Activated T-cell treated with anti-CD3 and anti-CD28 coated beads for 48 hours (primary cell): ENCODE measurements at places on chromosomes 5 and 9.

- no peak for DNase-seq
These were observed 16.8 kb upstream of the CTSL start for GRCh38 chr9:87708986-87709728.

- no peak for DNase-seq
These were observed 161.3 kb downstream of the CCDC192 start for GRCh38 chr5:127864511-127864910.

DNA sequence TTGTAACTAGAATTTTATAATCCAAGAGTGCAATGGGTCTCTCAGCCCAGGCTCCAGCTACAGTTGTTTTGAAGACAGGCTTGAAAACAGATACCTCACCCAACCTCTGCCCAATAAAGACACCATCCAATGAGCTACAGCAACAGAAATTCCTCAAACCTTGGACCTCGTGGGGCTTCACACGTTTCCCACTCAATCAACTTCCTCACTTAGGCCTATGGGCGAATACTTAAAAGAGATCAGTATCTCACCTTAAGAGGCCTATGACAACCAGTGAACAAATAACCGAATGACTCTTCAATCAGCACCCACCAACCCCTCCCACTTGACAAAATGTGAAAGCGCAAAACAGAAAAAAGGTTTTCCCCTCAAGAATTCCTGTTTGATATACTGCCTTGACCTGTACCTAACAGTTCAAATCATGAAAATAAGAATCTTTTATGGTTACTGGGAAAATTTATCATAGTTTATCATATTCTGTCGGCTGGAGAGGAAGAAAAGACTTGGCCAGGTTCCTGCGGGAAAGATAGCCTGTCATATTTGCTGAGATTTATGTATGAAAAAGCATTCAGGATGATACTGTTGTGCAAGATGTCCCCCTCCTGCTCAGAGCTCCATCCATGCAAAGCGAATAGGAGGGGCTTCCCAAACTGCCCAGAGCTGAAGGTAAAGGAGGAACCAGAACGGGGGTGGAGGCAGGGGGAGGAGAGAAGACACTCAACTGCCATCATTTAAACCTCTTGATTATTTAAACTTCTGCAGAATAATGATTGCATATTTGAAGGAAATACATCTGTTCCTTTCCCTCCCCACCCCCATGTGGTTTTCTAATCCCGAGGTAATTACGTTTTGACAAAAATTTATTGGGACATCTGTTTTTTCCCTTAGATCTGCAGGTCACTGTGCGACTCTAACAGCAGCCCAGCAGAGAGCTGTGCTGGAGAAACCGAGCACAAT, 256.3 kb downstream of the NFIB start:
- DNase-seq: no peak

DNA sequence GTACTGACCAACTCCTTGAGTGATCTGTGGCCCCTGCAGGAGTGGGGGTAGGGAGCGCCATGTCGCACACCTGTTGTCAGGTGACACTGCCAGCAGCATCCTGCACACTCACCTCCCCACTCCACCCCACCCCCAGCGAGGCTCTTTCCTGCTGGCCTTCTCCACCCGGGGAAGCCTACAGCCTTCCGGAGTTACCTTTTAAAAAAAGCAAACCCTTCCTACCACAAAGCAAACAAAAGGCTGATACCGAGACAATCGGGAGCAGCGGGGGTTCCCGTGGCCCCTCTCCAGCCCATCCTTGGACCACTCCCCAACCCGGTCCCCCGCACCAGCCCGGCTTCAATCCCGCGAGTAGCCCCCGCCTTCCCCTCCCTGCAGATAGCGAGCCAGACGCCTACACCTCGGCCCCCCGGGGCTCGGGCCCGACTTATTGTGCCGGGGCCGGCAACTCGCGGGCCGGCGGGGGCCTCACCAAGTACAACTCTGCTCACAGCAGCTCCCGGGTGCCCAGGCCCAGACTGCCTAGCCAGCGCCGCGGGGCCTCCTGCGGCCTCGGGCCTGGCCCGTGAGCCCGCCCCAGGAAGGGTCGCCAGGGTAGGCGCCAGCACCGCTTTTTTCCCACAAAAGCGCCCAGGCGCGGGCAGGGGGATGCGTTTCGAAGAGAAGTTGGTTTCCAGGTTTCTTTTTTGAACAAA, 724 bp downstream of the MACROH2A1 start:
- DNase-seq: peak; percentile 29

DNA sequence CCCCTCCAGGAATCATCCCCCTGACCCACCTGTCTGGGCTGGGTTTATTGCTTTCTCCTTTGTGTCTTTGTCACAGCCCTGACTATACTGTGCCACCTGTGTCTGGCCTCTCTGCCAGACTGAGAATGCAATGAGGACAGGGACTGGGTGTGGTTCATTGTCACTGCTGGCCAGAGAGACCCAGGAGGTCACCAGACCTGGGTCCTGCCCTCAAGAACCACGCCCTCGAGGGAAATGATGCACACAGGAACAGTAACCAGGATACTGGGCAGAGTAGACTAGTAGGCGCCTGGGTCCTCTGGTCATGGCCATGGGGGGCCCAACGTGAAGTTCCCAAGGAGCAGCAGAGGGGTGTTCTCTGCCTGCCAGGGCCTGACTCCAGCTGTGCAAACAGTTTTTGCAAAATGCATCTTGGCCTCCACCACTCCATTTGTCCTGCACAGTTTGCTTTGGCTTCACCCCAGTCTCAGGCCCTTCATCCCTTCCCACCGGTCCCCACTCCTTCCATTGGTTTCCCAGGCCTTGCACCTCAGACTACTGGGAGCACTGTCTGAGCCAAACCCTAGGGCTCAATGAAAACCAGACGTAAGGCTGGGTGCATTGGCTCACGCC, 17.8 kb downstream of the RGS3 start:
- no peak for DNase-seq

DNA sequence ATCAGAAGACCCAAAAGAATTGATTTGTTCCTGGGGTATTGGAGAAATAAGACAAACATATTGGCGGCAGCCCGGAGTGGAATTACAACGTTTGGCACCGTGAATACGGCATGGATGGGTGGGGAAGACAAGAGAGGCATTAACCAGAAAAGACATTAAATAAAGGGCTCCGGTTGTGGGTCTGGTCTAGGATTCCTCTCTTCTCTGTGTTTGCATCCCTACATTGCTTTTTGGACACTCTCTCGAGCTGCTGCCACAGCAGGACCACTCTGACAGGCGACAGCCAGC, 138.7 kb upstream of the PALM2AKAP2 start:
- DNase-seq: no peak

- no peak for DNase-seq
These were observed 45.4 kb downstream of the PPP2R2B start for GRCh38 chr5:146832985-146833732.

GRCh38 chr5:172533058-172533398, 78.7 kb upstream of the SH3PXD2B start:
- no peak for DNase-seq

DNA sequence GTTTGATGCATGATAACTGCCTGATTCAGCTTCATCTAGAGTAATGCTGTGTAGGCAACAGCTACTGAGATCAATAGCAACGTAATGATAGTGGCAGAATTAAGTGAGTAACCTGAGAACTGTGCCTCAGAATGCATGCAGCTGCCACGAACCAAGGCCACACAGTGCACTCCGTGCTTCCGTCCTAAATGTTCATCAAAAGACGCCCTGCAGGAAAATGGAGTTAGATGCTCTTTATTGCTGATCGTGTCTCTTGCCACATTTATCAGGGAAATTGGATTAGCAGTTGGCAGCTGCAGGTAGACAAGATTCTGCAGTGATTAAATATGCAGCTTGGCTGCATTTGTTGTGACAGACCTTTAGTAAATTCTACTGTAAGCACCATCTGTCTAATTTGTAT, 107.7 kb upstream of the TLX3 start:
- DNase-seq: no peak

DNA sequence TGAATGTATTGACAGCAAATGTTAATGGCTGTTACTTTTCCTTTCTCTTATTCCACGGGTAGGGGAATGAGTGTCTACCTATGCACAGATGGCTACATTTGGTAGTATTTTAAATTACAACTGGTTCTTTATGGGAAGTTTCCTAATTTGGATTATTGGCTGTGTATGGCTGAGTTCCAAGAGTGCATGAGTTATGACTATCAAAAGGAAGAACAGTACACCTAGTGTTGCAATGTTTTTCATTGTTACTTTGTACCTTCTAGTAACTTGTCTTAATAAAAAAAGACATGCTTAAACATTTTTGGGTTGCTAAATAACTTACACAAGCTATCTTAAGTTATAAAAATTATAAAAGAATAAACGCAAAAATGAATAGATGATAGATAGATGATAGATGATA, 35.8 kb upstream of the MAMDC2 start:
- no peak for DNase-seq

DNA sequence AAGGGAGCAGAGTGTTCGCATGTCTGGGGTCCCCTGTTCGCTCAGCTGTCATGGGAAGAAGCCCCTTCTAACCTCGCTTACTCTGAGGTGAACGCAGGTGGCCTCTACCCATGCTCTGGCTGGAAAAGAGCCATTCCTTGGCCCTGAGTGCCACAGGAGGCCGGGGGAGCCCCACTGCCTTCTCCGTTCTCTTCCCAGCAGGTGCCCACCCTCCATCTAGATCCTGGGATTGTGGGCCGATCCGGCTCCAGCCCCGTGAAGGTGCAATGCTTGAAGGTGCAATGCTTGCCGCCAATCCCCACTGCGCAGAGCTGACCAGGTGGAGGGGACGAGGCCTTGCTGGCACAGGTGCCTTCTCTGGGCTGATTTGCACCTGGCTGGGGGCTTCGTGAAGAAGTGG, 95.4 kb downstream of the MRPL36 start:
- DNase-seq: no peak

GRCh38 chr9:26247861-26248260, 569.6 kb upstream of the TUSC1 start:
- DNase-seq: no peak

GRCh38 chr9:137613738-137614523, 4.9 kb upstream of the EHMT1 start:
- no peak for DNase-seq

DNA sequence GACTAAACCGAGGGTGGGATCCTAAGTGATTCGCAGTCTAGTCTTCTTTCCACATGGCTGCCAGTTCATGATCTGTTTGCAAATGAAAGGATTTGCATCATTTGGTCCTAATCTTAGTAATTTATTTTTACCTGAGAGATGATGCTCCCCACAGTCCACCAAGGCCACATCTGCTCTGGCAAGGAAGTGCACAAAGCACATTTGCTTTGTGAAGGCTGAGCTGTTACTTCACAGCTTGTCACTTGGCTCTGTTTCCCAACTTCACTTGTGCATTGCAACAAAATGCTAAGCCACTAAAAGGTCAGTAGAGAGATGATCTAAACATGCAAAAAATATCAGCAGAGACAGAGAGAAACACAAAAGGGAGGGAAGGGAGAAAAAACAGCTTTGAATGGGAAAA, 128.5 kb upstream of the VLDLR start:
- no peak for DNase-seq

DNA sequence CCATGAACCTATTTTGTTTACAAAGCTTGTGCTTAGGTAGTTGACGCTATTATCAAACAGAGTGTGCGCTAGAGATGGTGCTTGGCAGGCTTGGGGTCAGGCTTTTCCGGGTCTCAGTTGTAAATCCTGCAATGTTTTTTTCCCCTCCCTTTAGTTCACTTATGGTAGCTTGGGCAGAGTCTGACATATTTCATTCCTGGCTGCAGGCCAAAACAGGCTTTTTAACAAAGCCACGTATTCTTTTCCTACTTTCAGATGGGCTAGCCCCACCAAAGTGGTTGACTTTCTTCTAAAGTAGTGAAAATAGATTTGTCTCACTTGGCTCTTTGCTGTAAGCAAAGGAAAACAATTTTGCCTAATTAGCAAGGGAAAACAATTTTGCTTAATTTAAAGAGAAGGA, 58.0 kb upstream of the FBN2 start:
- no peak for DNase-seq

DNA sequence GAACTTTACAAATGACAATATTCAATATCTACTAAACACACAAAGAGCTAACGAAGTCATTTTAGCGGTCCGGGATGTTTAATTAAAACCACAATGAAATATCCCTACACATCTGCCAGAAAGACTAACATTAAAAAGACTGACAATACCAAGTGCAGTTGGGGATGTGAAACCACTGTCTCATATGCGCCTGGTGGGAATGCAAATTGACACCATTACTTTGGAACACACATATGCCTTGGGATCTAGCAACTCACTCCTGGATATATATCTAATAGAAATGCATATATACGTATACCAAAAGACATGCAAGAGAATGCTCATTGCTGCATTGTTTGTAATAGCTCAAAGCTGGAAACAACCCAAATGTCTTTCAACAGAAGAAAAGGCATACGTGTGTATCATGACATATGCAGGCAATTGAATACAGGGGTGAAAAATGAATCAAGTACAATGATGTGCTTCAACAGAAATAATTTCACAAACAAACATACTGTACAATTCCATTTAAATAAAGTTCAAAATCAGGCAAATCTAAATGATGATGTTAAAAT, 153.3 kb downstream of the CARTPT start:
- DNase-seq: no peak

DNA sequence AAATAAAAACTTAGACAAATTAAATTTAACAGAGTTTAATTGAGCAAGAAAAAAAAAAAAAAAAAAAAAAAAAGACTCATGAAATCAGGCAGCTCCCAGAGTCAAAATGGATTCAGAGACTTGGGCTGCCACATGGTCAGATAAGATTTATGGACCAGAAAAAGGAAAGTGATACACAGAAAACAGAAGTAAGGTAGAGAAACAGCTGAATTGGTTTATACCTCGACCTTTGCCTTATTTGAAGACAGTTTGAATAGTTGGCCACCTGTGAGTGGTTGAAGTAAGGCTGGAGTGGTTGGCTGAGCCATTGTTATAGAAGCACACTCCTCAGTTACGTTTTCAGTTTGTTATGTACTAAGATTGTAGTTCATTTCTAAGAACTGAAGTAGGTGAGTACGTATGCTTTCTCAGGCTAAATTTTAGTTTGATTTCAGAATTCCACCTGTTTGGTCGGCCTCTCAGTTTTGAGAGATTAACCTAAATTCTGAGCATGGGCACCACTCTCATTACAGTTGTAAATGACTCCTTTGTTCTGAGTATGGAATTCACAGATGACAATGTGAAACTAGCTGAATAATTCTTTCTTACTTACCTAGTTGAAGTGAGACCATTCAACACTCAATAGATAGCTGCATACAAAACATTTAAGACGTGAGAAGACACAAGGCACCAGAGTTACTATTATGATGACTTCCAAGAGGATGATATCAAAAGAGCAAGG, 149.0 kb downstream of the AOPEP start:
- no peak for DNase-seq

DNA sequence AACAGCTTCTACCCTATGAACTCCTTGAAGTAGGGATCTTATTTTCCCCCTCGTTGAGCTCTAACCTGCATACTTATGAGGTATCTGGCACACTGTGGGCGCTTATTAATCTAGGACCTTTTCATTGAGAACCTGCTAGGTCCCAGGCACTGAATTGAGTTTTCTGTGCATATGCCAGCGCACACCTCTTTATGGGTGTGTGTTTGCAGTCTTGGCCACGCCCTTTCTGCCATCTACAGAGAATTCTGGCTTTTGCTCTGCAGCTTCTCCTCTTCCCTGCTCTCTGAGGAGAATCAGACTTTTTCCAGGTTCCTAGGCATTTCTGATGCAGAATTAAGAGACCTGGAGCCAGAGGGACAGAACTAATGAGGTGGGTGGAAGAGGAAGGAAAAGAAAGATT, 25.4 kb upstream of the SSBP2 start:
- DNase-seq: no peak
